ENCODE measurements at places on chromosomes 7 and 10.

- no peak for DNase-seq
Observed at GRCh38 chr10:59036311-59037017, 140.0 kb upstream of the PHYHIPL start.

GRCh38 chr10:125687507-125688185 lies 4.7 kb upstream of the TEX36 start:
- no peak for DNase-seq

- no peak for DNase-seq
Observed at GRCh38 chr10:31940839-31941653, 12.4 kb upstream of the ARHGAP12 start.

- DNase-seq = no peak
Observed at GRCh38 chr7:96996958-96997511, 8.3 kb upstream of the DLX6 start.

DNA sequence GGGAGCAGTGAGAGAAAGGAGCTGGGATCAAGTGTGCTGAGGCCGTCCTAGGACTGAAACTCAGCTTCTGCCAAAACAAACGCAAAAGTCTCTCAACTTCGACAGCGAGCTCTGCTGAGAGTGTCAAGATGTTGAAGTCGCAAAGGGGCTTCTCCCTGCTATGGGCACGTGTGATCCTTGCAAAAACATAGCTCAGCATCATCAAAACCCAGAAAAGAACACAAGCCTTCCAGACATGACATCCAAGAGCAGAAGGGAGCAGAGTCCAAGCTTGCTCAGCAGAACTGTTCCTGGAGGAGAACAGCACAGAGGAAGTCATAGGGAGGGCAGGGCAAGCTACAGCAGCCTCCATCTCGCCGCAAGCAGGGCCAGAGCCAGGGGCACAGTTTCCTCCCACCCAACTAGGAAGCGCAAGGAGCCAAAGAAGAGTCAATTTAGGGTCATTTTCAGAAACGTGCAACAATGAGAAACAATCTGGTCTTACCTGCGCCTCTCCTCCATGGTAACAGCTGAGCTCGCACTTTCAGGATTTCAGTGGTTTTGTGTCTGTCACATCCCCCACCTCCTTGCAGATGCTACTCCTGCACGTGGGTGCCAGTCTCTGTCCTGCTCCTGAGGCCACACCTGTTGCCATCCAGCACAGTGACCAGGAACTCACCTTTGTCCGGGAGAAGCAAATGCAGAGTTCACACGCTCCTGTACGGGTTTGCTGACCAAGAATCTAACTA lies 113.9 kb downstream of the DIP2C start:
- no peak for DNase-seq

GRCh38 chr10:56895306-56895705 lies 534.2 kb upstream of the ZWINT start:
- DNase-seq = no peak

DNA sequence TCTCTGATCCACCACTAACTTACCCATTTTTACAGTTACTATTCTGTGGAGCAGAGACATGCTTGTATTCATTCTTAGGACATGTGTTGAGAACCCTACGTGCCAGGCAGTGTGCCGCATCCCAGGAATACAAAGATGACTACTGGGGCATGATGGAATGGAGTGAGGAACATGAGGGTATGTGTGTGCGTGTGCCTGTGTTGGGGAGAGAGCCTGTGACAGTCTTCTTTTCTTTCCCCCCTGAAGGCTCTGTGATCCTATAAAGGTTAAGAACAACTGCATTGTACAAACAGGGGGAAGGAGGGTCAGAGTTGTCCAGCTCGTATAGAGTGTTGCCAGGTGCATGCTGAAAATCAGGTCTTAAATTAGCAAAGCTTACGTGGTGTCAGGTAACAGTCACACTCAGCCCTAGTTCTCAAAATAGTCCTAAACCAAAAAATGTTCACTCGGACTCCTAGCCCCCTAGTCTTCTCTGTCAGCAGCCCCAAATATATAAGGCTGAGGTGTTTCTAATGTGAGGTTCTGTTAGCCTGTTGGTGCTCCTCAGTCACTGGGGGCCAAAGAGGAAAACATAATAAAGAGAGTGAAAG lies 161.9 kb downstream of the CELF2 start:
- DNase-seq = no peak

- no peak for DNase-seq
Observed at GRCh38 chr10:73647211-73647874, 6.1 kb upstream of the MYOZ1 start.

DNA sequence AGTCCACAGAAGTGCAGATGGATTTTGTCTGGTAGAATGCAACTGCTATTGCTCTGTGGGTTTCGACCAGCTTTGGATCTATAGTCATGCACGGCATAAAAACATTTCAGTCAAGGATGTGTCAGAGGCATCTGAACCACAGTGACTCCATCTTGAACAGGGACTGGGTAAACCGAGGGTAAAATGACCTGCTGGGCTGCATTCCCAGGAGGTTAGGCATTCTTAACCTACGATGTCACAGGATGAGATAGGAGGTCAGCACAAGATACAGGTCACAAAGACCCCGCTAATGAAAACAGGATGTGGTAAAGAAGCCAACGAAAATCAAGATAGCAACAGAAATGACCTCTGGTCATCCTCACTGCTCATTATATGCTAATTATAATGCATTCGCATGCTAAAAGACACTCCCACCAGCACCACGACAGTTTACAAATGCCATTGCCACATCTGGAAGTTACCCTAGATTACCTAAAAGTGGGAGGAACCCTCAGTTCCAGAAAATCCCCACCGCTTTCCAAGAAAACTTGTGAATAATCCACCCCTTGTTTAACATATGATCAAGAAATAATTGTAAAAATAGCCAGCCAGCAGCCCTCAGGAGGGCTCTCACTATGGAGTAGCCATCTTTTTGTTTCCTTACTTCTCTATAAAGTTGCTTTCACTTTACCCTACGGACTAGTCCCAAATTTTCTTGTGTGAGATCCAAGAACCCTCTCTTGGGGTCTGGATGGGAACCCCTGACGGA lies 50.7 kb upstream of the CPXM2 start:
- DNase-seq = no peak
